ENCODE measurements at places on chromosomes 12 and 14.

GRCh38 chr12:56420411-56420810 lies 28.8 kb downstream of the TIMELESS start:
- no peak for DNase-seq

DNA sequence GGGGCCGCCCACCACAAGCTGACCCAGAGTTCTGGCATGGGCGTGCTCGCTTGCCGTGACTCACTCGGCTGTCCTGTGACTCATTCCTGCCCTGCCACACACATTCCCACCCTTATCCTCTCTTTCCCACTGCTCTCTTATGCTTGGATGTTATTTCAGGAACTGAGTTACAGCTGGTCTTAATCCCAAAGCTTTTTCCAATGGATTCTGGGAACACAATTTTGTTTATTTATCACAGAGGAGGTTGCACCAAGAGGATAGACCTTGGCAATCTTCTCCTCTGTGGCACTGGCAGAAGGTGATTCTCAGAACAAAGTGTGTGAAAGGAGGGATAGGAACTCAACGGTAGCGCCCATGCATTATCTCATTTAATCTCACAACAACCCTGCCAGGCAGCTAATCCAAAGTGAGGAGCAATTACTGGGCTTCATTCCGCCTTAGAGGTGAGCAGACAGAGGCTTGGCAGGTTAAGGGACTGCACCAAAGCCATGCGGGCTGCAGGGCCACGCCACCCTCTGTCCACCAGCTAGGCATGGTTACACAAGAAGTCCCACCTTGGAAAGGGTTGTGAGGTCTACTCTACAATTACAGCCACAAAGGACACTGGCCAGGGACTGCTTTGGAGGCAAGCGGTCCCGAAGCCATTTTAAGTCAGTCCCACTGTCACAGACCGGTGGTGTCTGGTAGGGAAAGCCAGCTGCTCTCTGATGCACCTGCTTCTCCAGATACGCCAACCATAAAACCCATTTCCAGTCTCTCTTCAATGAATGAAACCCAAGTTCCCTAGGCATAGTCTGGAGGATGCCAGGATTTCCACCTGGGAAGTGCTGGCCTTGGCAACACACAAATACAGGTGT lies 32.9 kb downstream of the SYNE3 start:
- DNase-seq, result peak; percentile 73

- no peak for DNase-seq
These were observed 674.8 kb downstream of the TMTC2 start for GRCh38 chr12:83361475-83361874.

DNA sequence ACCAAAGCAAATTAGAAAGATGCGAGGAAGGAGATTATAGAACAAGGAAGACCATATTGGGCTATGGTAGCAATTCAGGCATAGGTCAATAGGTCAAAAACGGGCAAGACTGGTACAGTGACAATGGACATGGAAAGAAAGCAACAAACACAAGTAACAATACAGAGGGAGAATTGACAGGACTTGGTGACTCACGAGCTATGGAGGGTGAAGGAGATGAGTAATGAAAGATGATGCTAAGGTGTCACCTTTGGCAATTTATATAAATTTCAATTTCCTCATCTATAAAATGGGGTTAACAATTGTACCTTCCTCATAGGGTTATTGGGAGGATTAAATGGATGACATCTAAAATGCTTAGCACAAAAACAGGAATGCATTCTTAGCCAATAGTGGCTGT lies 15.1 kb upstream of the DUSP16 start:
- no peak for DNase-seq

DNA sequence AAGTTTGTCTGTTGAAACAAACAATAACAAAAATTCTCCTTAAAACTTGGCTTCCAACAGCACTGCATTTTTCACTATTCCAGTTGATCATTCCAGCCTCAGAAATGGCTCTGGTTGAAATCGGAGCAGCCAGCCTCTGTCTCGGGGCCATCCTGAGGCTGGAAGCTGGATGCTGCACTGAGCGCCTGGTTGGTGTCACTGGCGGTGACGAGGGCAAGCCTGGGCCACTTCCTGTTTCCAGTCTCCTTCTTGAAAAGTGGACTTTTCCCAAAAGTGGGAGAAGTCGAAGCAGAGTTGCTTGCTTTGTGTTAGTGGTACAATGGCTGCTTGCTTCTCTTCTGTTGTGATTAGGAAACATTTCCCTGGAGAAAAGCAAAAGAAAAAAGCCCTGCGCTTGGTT lies 48.7 kb downstream of the CCDC92 start:
- no peak for DNase-seq

GRCh38 chr14:40936861-40937260 lies 669.8 kb upstream of the LRFN5 start:
- no peak for DNase-seq

- no peak for DNase-seq
These were observed 783 bp downstream of the CORO1C start for GRCh38 chr12:108730365-108731104.

DNA sequence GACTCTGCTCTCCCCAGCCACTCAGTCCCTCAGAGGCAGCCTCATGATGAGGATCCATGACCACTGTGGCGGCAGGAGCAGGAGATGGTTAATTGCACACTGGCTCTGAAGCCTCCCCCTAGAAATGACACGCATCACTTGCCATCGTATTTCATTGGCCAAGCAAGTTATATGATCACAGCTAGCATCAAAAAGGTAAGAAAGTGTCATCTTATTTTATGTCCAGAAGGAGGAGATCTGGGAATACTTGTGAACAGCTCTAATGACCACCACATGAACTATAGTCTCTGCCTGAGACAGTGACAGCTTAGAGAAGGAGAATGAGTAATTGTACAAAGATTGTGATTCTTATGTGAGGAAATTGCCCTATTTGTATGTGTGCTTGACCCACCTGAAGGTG lies 363.4 kb downstream of the NUAK1 start:
- no peak for DNase-seq

DNA sequence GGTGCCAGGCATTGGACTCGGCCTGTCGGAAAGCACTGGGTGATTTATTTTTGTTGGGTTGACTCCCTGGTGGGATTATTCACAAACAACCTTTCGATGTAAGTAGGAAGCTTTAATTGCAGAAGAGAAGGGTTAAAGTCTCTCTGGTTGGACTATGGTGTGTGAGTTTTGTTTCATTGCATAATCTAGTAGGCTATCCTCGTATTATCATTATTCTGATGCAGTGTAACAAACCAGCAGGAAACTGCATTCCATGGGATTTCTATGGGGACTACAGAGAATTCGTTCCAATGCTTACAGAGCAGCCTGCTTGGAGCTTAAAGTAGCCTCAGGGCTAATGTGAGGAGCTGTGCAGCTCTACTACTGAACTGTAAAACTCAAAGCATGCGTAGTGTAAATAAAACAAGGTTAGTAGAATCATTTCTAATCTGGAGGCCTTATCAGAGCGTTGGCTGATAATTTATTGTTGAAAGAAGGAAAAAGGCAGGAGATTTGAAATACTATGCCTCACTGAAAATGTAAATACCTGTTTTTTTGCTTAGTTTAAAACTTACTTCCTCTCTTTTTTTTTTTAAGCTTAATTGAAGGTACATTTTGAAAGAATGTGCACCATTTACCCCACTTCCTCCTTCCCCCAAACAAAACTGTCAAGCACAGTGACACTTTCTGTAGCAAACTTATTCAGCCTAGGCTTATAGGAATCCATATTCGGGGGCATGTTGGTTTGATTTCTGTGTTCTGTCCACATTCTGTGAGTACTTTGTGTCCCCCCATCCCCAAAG lies 226.7 kb downstream of the NPAS3 start:
- DNase-seq, result no peak

GRCh38 chr12:27555361-27555760 lies 31.4 kb downstream of the PPFIBP1 start:
- no peak for DNase-seq

- no peak for DNase-seq
These were observed 52.6 kb downstream of the RBMS2 start for GRCh38 chr12:56574210-56574609.

DNA sequence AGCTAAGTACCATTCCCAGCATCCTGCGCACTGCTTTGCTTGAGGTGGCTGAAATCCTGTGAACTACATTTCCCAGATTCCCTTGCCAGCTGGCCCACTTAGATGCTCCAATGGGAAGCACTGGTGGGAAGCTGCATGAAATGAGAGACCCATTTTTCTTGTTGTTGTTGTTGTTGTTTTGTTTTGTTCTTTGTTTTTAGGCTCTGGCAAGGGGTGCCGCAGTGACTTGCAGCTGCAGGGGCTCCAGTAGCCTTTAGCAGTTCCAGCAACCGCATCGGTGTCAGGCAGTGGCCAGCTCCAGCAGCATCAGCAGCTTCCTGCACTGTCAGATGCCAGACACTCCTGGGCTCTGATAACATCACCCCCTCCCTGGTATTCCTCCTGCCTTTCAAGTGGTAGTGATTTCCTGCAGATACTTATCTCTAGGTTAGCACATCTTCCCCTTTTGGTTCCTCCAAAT lies 8.8 kb upstream of the EGLN3 start:
- DNase-seq, result no peak

DNA sequence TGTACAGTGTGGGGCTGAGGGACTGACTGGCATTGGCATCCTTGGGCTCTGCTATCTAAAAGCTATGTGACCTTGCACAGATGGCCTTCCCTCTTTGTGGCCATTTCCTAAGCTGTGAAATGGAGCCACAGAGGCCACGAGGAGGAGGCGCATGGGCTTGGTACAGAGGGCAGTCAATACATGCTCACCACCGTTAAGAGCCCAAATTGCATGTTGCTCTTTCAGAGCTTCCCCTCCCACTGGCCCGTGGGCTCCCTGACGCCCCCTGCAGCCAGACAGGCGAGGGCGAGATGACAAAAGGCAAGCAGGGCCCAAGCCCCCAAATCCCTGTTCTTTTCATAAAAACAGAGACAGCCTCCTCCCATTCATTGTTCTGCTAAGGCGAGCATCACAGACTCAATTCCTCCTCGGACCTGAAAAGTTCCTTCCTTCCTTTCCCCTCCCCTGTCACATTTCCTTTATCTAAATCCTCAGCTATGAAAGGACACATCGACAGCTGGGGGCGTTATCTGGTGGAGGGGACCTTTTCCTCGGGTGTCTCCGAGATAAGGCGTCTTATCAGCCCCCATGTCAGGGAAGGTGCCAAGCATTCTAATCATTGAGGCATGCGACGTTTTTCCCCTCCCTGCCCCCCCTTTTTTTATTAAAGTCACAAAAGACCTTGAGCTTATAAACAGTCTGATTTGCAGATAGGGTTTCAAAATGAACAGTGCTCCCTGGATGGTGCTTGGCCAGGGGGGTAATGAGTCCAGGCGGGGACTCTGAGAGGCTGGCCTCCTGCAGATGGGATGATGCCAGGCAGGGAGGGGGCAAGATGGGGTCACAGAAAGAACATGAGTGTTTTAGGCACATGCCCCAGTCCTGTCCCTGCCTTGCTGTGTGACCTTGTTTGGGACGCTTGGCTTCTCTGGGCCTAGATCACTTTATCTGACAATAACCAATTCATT lies 26.4 kb downstream of the FAM222A start:
- no peak for DNase-seq

DNA sequence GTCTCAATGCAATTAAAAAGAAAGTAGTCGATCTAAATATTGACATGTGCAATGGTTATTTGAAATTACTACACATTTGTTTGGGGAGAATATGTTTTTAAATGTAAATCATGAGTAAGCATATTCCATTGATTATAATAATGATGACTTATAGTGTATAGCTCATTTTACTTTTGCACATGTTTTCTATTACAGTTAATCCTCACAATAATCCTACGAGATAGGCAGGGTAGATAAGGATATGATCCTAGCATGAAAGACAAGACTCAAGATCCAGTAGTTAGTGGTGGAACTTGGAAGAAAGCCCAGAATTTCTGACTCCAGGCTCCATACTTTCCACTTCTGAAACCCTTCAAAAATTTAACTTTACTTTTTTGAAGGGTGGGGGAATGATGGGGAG lies 94.0 kb downstream of the NAV3 start:
- no peak for DNase-seq

DNA sequence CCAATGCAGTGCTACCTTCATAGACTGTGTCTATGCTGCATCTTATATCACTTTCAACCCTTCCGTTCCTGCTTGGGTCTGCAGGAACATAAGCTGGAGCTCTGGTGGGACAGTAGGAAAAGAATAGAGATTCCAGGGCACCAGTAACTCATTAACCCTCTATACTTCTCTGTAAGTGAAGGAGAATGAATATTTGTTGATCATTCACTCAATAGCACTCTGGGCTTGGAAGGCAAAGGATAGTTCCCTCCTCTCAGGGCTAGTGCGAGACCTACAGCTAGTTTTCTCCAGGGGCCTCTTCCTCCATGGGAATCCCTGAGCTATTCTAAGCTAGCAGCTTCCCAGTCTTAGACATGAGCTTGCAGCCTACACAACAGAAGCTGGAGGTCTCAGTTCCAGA lies 84.7 kb downstream of the BMP4 start:
- DNase-seq, result no peak

DNA sequence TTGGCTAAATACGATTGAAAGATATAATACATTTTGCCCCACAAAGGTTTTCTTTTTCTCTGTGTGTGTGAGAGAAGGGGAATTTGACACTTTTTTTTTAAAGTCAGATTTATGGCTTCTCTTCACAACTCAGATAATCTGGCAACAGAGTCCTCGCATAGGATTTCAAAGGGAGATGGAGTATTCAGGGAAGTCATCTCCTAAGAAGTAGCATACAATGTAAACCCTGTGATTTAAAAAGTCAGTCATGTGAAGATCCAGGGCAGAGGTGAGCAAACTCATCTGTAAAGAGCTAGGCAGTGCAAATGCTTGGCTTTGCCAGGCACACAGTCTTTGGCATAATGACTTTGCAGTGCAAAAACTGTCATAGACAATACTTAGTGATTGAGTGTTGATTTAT lies 1526.3 kb downstream of the AACS start:
- no peak for DNase-seq
